Activated CD4-positive, alpha-beta memory T cell treated with anti-CD3 and anti-CD28 coated beads, Interleukin-2, amount 10 ng/mL, durations not matched to agents 7 days and 5 days (primary cell): ENCODE measurements at places on chromosomes 4 and X. TPM values are rescaled to one million over a fixed set of nuclear protein-coding genes. Genes with fewer than 3 reads are reported as not detected.
A peak's percentile ranks its signal among the peaks of the same experiment; 100 is the strongest.

CRMP1 gene
- total RNA-seq: 0.30 TPM

FAM133A gene
- total RNA-seq: not detected

PLS3 gene
- 0.63 TPM for total RNA-seq

SOWAHD gene
- total RNA-seq: 1.9 TPM

SPOCK3 gene
- total RNA-seq: not detected

GRCh38 chrX:141467442-141467841, 117.1 kb downstream of the SPANXA1 start:
- no peak for DNase-seq

GRCh38 chr4:83217721-83218522, 66.7 kb downstream of the COQ2 start:
- DNase-seq: peak; percentile 81

DNA sequence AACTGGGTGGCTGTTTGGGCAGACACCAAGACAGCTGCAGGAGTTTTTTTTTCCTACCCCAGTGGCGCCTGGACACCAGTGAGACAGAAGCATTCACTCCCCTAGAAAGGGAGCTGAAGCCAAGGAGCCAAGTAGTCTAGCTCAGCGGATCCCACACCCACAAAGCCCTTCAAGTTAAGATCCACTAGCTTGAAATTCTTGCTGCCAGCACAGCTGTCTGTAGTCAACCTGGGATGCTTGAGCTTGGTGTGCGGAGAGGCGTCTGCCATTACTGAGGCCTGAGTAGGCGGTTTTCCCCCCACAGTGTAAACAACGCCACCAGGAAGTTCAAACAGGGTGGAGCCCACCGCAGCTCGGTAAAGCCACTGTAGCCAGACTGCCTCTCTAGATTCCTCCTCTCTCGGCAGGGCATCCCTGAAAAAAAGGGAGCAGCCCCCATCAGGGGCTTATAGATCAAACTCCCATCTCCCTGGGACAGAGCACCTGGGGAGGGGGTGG, 171.4 kb downstream of the ARHGEF9 start:
- DNase-seq: no peak

DNA sequence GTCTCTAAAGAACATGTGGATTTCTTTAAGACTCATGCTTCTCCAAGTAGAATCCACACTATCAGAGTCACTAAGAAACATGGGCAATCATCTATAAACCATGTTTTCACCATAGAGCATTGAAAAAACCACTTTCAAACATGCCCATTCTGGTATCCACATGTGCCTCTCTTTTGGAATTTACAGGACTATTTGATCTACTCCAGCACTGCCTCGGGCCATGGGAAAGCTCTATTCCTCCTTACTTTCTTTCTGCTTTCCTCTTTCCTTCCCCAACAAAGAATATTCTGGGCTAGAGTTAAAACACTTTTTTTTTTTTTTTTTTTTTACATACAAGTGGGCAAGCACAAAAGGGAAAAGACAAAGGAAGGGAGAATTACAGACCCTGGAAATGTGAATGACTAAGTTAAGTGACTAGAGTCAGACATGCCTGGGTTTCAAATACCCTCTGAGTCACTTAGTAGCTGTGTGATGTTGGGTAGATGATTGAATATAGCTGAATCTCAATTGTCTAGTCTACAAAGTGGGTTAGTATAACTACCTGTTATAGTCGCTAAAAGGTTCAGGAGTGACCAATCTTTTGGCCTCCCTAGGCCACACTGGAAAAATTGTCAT, 847.7 kb upstream of the INTU start:
- DNase-seq: no peak

GRCh38 chr4:151012820-151013219, 2.3 kb downstream of the LRBA start:
- DNase-seq: no peak

- no peak for DNase-seq
Observed at GRCh38 chr4:169099771-169100180, 89.7 kb upstream of the CBR4 start.

- DNase-seq: no peak
Observed at GRCh38 chr4:144646523-144647094, 653 bp downstream of the HHIP start.

GRCh38 chr4:58749206-58749605, 1639.0 kb upstream of the IGFBP7 start:
- no peak for DNase-seq
